ENCODE measurements at places on chromosomes 3 and 15. TPM values are rescaled to one million over a fixed set of nuclear protein-coding genes. Genes with fewer than 3 reads are reported as not detected.

IL12A gene
- total RNA-seq: 1.4 TPM

KAT2B gene
- total RNA-seq: 34.4 TPM

MORC1 gene
- total RNA-seq: 0.23 TPM

SCN11A gene
- total RNA-seq: 0.46 TPM

TCAIM gene
- total RNA-seq: 67.8 TPM

AGTR1 gene
- total RNA-seq: 1.4 TPM

PRSS50 gene
- not detected for total RNA-seq

GOLGA6B gene
- total RNA-seq: not detected

PLA2G4D gene
- total RNA-seq: under 0.01 TPM

ITPKA gene
- 0.69 TPM for total RNA-seq

All from diencephalon (tissue), 1 donor.